ENCODE measurements at places on chromosomes 16 and 17.
A peak's percentile ranks its signal among the peaks of the same experiment; 100 is the strongest.

DNA sequence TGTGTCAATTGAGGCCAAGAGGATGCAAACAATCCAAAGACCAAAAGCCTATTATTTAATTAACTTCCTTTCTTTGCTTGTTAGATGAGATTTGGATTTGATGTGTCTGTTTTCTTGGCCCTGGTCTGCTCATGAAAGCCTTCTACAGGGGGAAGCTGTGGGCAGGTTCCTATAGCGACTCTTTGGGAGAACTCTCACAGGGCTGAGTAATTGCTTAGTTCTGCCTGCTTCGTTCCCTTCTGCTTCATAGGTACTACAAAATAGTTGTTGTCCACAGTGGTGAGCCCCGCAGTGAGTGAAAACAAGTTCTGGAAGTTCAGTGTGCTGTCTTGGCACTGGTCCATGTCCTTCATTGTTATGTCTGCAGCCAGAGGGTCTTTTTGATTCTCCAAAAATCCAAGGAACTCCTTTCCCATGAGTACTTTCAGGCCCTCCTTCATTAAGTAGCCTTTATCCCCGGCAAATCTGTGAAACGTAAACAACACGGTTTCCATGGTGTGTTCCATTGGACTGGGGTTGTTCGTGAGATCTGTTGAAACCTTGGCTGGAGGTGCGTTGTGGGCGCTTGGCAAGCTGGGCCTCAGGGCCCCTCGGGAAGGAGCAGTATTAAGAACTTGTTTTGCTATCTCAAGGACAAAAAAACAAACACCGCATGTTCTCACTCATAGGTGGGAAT is 30.0 kb upstream of the ANKRD40CL start:
- no peak for DNase-seq

DNA sequence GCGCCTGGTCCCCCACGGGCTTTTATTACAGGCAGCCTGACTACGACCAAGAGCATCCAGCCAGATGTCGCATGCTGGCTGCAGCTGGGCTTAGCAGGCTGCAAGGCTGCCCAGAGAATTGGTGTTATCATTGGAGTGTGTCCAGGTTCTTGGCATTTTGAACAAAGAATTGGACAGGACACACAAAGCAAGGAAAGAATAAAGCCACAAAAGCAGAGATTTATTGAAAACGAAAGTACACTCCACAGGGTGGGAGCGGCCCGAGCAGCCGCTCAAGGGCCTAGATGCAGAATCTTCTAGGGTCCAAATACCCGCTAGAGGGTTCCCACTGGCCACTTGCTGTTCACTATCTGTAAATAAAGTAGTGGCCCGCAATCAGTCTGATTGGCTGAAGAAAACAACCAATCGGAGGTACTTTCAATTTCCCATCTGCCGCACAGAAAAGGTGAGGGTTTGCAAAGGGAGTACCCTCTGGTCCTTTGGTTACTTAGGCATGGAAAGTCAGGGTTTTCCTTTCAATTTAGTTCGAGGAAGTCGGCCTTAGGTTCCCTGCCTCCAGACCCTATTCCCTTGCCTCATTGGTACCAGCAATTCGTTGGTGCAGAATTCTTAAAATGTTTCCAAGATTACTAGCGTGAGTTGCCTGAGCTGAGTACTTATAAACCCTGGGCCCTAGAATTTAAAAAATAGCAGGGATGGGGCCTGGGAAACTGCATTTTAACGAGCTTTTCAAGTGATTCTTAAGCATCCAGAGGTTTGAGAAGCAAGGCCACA is 38.5 kb upstream of the CNEP1R1 start:
- DNase-seq, result peak; percentile 81

GRCh38 chr17:33204156-33204555 is 88.9 kb downstream of the ASIC2 start:
- DNase-seq, result no peak

DNA sequence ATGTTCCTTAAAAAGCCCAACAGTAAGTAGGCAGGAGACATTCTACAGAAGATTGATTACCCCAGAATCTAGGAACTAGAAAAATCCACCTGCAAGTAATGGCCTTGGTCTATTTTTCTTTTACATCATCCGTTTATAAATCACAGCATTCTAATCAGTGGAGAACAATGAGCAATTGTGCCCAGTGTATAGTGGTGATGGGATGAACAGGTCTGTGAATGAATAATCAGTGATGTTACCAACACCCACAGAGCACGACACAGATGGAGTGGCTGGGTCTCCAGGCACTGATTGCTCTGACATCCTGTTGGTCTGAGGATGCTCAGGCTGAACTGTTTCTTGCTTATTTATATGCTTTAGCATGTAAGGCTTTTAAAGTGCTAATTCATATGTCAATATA is 1251.2 kb upstream of the CDH8 start:
- DNase-seq, result no peak

DNA sequence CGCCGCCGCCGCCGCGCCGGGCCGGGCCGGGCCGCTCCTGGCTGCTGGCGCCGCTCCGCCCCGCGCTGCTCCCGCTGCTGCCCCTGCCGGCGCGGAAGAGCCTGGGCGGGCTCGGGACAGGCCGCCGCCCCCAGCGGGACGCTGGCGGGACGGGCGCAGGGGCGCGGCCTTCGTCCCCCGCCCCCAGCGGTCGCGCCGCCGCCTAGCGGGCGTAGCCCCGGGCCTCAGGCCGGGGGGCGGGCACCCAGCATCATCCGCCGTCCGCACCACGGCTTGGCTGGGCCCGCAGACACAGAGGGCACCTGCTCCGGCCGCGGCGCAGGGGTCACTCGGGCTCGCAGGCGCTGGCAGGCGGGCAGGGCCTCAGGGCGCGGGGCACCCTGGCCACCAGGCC is at the start of gene AMFR:
AMFR (minus strand) TSS at position 107 of the 394 bp plus-strand sequence. CDS start 218 bp downstream, outside the sequence.
- DNase-seq, result peak; percentile 42
